ENCODE measurements at places on chromosomes 2 and 18. TPM values are rescaled to one million over a fixed set of nuclear protein-coding genes. Genes with fewer than 3 reads are reported as not detected.

- no peak for DNase-seq
Observed at GRCh38 chr2:174145827-174146226, 102.5 kb downstream of the OLA1 start.

DNA sequence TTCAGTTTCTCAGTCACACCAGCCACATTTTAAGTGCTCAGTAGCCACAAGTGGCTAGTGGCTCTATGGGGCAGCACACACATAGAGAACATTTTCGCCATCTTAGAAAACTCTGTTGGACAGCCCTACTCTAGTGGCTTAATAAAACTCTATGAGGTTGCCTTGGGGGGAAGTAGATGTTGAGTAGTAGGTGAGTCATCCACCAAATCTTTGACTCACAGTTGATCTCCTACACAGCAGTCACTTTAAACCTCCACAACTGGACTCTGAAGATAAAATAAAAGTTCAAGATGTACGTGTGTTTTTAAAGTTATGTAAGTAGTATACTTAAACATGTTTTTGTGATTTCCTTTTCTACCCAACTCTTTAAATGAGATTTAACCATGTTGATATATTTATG lies 379.0 kb downstream of the SETBP1 start:
- no peak for DNase-seq

The AQP12A gene
- not detected for total RNA-seq

- no peak for DNase-seq
Observed at GRCh38 chr2:124437811-124438210, 412.7 kb downstream of the CNTNAP5 start.

DNA sequence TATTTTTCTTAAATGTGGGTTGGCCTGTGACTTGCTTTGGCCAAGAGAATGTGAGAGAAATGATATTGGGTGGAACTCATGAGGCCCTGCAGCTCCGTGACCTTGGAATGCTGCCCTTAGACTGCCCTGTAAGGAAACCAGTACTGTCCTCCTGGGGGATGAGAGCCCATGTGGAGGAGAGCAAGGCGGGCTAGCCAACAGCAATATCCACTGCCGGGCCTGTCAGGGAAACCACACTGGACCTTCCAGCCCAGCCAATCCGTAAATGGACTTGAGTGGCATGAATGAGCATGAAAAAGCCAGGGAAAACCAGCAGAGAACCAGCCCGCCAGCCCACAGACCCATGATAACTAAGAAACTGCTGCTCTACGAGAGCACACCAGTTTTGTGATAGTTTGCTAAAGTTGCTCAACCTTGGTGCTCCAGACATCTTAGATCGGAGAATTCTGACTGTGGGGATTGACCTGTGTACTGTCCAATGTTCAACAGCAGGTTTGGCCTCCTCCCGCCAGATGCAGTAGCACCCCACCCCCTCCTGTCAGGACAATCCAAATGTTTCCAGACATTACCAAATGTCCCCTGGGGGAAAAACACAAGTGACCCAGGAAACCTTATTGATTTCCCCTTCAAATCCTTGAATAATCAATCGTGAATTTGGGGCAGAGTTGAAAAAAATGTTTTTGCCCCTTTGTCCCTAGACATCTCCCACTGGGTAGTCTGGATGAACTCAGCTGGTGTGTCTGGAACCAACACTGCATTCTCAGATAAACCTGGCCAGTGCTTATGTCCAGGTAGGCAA lies 27.2 kb downstream of the ALPK2 start:
- no peak for DNase-seq

The TLX2 gene
- total RNA-seq = not detected

DNA sequence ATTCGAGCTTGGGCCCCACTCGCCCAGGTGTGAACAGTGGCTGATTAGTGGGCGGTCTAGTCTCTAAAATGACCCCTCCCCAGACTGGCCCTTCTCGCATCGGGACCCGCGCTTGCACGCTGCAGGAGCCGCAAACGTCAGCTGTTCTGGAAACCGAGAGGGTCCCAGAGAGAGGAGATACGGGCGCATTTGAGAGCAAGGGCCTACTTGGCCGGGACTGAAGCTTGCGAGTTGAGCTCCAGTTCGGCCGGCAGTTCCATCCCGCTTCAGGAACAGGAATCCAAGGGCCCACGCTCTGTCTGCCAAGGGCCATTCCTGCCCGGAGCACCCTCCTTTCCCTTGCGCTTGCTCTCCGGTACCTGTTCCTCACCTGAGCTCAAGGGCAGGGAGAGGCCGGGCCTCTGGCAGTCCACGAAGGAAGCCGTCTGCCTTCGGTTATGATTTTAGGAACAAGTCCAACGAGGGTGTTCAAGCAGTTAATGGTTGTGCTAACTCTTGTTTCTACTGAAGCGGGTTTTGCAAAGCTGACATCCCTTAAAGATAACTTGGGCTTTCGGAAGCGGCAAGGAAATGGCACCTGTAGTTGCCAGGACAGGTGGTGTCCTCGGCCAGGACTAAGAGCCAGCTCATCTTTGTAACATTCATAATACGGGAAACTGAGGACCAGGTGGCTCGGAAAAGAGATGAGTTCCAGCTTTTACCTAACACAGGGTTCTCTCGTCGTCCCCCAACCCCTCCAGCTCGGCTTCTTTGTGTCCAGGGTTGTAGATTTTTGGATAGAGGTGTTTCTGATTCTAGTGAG lies 3.9 kb upstream of the DLX1 start:
- peak; percentile 50 for DNase-seq

DNA sequence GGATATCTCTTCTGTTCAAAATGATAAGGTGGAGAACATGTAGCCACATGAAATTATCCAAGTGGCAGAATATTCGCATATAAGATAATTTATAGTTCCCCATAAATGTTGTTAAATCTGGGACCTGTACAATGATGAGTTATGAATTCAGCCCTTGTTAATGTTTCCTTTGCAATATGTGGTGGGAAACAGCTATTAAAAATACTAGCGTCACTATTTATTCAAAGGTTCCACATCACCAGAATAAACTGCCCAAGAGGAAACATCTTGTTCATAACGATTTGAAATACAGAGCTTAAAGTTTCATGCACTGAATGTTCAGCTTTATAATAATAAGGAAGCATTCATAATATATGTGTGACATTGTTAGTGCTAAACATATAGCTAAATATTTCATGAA lies 223.9 kb upstream of the TCF4 start:
- DNase-seq = no peak

The RAD51AP2 gene
- not detected for total RNA-seq

The COL4A3 gene
- under 0.01 TPM for total RNA-seq

The APOB gene
- total RNA-seq = 2,659 TPM

GRCh38 chr2:218292048-218293014 lies at the start of gene TMBIM1:
Gene TMBIM1 (minus strand): TSS chr2:218292503. CDS start chr2:218282141, 10,362 bp downstream.
- DNase-seq = peak; percentile 89

DNA sequence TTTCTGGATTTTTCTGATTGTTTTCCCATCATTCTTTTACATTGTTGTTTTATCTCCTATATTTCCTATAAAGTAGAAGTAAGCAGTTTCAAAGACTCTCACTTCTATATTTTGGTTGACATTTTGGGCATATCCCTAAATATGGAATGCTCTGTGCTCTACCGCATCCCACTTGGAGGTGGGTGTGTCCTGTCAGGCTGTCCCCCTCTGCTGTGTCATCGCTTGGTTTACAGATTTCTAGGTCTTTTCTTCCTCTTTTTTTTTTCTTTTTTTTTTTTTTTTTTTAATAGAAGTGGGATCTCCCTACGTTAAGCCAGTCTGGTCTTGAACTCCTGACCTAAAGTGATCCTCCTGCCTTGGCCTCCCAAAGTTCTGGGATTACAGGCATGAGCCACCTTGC lies 13.3 kb downstream of the DGKD start:
- DNase-seq = no peak

The C2orf92 gene
- 70.1 TPM for total RNA-seq

DNA sequence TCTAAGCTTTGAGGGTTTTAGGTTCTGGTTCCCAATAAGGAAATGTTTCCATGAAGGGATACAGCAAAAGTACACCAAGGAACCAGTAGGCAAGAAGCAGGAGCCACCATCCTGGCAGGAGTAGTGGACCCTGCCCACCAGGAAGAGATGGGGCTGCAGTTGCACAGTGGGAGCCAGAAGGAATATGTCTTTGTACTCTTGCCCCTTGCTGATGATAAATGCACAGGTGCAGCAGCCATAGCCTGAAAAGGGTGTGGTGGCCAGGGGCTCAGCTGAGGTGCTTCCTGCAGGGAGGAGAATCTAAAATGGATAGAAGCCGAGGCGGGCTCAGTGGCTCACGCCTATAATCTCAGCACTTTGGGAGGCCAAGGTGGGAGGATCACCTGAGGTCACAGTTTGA lies 27.5 kb downstream of the TMEM127 start:
- DNase-seq = no peak

DNA sequence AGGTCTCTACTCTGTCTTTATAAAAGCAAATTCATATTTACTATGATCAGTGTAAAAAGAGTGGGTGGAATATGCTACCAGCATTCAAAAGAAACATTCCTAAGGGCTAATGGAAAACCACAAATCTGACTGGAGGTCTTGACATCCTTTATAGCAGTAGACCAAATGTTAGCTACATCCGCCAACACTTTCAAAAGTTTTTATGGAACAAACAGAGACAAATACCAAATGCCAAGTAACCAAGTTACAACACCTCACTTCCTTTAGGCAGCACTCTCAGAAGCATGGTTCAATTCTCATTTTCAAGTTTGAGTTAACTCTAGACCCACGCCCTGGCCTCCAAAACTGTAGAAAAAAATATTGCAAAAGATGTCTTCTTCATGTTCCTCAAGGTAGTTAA lies 78.3 kb upstream of the SETBP1 start:
- no peak for DNase-seq

GRCh38 chr2:36461039-36461681 lies 105.6 kb downstream of the CRIM1 start:
- DNase-seq = no peak

The UGT1A4 gene
- total RNA-seq = 12.9 TPM
